ENCODE measurements at places on chromosomes 5 and 9. TPM values are rescaled to one million over a fixed set of nuclear protein-coding genes. Genes with fewer than 3 reads are reported as not detected.
A peak's percentile ranks its signal among the peaks of the same experiment; 100 is the strongest.

DNA sequence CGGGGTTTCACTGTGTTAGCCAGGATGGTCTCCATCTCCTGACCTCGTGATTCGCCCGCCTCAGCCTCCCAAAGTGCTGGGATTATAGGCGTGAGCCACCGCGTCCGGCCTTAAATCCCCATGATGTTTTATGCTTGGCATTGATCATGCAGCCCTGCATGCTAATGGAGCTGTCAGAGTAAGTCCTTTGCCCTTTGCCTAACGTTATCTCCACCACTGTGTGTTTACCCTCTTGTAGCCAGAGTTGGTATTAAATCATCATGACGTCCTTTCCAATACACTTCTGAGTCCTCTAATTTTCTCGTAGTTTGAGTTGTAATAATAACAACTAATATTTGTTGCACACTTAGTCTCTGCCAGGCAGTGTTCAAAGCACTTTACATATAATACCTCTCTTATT lies 57.2 kb upstream of the ZFAND5 start:
- DNase-seq = no peak

The ECM2 gene
- polyA plus RNA-seq = 14.1 TPM

- DNase-seq = no peak
Measured at GRCh38 chr5:139022528-139022927, 147.4 kb upstream of the LRRTM2 start.

DNA sequence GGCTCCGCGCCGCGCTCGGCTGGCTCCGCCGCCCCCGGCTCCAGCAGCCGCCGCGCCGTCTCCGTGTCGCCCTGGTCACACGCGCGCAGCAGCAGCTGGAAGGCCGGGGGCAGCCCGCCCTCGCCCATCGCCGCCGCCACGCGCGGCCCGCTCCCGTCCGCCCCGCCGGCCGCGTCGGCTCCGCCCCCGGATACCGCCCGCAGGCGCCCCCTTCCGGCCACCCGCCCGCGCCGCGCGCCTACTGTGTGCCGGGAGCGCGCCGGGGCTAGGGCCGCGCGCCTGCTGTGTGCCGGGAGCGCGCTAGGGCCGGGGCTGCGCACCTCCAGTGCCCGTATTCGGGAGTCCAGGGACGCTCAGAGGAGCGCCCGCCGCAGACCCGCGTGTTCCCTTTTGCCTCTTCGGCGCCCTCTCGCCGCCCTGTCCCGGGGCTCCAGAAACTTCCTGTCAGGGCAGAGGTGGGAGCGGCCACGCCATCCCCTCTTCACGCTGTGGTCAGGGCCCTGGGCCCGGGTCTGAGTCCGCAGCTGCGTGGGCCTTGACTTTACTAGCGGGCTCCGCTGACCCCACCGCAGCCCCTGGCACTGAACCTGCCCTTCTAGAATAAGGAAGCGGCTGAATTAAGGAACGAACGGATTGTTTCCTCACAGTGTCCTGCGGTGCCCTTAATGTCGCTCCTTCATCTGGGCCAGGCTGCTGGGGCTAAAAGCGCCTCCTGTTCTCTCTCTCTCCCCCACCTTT lies at the start of gene ANKS6:
ANKS6 (minus strand) TSS at position 192 of the 738 bp plus-strand sequence; CDS start at position 128, 64 bp downstream.
- DNase-seq = peak; percentile 48

DNA sequence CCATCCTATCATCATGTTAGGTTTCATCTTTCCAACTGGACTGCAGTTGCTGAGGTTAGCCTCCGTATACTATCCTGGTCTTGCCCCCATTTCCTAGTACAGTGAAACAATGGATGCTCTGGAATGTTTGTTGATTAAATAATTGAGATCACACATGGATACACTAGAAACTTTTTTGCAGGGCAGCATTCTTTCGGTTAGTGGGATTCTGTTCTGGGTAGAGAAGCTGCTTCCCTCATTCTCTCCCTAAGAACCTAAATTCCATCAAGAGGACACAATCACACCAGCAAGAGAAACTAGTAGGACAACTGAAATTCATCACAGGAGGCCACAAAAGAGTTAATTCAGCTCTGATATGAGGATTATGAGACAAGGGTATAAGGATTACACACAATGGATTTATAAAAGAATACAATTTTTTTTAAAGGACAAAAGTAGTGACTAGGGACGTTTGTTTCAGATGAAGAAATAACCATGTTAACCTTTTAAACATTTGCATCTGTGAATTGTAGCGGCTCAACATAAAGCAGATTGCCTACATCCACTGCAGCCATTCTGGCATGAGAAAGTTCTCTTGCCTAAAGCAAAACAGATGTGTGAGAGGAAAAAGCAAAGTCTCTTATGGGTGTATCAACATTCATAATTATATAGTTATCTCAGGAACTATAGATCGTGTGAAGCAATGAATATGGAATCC lies 162.7 kb upstream of the LHFPL2 start:
- no peak for DNase-seq

DNA sequence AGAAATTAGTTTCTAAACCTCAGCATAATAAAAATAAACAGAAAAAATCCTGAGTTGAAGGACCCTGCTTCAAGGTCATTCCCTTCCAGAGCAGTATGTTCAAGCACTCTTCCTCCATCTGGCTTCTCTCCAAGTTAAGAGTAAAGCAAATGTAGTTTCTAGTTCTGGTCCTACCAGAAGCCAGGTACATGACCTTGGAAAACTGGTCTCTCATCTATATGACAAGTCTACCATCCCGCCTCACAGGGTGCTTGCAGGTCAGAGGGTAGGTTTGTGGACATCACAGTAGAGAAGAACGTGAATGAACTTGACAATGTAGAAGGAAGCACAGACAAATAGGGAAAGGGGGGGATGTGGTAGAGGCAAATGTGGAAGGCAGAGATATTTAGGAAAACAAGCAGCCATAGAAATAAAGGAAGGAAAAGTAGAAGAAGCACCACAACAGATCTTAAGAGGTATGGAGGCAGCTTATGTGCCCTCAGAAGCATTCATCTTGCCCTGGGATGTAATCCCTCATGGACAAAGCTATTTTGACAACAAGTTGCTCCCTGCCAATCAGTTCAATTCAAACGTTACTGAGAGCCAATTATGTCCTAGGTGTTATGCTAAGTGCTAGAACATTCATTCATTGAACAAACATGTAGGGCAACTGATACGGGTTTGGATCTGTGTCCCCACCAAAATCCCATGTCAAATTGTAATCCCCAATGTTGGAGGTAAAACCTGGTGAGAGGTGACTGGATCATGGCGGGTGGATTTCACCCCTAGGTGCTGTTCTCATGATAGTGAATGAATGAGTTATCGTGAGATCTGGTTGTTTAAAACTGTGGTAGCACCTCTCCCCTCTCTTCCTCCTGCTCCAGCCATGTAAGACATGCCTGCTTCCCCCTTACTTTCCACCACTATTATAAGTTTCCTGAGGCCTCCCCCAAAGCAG lies 23.7 kb upstream of the CTNNAL1 start:
- no peak for DNase-seq

DNA sequence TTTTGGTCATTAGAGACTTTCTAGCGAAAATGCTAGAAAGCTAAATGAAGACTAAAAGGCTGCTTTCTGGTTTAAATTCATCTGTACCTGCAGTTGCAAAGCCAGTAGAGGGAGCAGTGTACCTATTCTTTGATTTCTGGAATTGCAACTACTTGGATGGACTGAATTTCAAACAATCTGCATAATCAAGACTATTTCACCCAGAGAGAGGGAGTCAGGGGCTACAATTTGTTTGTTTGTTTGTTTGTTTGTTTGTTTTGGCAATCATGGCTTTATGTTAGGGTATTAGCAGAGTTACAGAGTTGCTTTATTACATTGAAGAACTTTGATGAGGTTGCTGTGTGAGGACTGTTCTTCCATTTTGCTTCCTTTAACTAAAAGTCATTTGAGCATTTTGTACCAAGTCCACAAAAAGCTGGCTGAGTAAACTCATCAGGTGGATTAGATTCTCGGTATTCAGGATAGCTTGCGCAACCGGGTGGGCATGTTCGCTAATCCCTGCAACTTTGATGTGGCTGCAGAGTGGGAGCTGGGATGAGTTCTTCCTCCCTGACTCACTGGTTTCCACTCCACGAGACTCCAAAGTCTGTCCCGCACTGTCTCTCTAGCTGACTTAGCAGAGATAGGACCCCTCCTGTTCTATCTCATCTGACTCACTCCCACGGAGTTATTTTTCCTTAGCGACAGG lies 80.0 kb upstream of the TUT7 start:
- DNase-seq = peak; percentile 31

The DMRT3 gene
- polyA plus RNA-seq = 3.2 TPM

- DNase-seq = no peak
Measured at GRCh38 chr5:34550964-34551363, 105.2 kb upstream of the RAI14 start.

DNA sequence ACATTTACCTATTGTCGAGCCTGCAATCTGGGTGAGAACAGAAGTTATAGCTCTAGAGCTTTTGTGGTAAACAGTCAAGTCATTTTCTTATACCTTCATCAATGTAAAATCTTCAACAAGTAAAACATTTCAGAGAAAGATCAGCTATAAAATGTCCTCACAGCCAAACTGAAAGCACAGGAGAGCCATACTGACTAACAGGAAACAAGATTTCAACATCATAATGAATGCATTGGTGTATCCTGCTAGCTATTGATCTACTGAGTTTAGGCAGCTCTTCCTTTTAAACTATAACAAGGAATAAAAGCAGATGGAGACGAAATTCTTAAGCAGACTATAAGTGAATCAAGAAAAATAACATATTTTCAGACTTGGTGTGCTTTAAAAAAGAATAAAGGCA lies 1522.9 kb upstream of the WWC1 start:
- DNase-seq = no peak

The DNAI1 gene
- 2.1 TPM for polyA plus RNA-seq

The PRSS3 gene
- 2.2 TPM for polyA plus RNA-seq

- DNase-seq = no peak
Measured at GRCh38 chr5:175885813-175886212, 14.4 kb downstream of the CPLX2 start.

The KIF4B gene
- 0.30 TPM for polyA plus RNA-seq

DNA sequence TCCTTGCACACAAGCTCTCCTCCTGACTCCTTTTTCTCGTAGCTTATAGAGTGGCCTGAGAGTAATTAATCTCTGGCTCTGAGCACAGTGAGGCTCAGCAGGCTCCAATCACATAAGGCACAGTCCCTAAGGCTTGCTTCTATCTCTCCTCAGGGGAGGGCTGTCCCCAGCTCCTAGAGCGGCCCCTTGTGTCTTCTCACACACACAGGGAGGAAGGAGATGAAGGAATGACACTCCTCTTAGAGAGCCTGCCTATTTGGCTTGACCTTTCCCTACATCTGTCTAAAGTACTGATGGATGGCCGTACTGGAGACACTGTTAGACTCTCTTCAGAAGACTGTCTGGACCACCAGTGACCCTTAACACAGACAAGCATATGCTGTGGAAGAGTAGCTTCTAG lies 12.9 kb downstream of the TAS2R1 start:
- peak; percentile 21 for DNase-seq

The DCTN3 gene
- polyA plus RNA-seq = 108 TPM

- DNase-seq = no peak
Measured at GRCh38 chr9:2526071-2526828, 95.3 kb upstream of the VLDLR start.

DNA sequence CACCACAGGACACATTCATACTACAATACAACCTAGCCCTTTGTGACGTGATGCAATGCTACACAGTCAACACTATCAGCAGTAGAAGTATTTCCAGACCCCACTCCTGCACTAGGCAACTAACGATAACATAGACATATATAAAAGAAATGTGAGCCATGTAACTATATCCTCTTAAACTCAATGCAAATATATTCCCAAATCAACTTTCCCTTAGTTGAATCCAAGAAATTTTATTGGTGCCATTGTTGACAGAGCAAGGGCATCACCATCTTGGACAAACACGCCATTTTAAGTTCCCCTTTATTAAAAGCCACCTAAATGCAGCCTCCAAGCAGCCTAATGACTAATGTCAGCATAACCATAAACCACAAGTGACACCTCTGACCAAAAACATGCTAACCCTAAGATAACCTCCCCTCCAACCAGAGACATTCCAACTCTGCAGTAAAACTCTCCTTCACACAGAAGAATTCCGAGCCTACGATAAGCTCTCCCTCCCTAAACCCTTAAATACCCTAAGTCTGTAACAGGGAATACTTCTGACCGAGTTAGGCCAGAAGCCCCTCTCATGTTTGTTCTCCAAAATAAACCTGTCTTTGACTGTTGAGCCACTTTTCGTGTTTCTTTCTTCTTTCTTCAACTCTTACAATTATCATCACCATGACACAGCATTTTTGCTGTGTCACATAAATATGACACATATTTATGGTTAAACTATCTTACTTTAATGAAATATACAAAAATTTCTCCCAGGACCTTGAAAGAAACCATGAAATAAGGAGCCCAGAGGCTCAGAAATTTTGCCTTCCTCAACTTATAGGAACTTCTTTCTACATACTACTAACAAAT lies 1497.8 kb downstream of the EFNA5 start:
- DNase-seq = no peak

- DNase-seq = no peak
Measured at GRCh38 chr9:23557689-23558088, 268.4 kb downstream of the ELAVL2 start.

DNA sequence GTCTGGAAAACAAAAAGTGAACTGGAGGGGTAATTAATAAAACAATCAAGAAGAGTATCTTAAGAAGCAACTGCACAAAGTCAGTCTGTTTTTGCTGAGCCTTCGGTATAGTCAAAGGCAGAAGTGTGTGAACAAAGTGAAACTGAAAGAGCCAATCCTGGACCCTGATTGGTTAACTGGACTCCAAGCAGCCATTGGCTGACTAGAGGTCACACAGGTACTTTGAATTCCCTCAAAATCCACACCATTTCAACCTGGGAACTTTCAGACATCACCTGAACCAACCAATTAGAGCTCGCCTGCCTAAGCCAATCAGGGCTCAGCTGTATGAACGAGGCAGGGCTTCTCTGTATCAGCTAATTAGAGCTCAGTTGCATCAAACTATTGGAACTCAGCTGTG lies 286.7 kb downstream of the TLE4 start:
- no peak for DNase-seq

DNA sequence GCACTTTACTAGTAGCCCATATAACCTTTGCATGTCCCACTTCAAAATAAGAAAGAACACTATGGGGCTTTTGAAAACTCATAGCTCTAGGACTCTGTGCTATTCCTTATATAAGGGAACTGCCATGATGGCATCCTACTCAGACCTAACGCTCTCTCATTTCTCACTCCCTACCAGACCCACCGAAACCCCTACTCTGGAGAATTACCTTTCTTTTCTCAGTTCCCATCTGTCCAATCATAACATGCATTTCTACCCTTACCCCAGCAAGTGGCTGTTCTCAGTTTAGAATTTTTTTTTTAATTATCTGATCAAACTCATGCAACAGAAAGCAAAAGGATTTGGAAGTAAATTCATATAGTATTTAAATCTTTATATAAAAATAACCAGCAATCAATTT lies 27.3 kb downstream of the CARNMT1 start:
- DNase-seq = no peak

The HTR4 gene
- 0.07 TPM for polyA plus RNA-seq

DNA sequence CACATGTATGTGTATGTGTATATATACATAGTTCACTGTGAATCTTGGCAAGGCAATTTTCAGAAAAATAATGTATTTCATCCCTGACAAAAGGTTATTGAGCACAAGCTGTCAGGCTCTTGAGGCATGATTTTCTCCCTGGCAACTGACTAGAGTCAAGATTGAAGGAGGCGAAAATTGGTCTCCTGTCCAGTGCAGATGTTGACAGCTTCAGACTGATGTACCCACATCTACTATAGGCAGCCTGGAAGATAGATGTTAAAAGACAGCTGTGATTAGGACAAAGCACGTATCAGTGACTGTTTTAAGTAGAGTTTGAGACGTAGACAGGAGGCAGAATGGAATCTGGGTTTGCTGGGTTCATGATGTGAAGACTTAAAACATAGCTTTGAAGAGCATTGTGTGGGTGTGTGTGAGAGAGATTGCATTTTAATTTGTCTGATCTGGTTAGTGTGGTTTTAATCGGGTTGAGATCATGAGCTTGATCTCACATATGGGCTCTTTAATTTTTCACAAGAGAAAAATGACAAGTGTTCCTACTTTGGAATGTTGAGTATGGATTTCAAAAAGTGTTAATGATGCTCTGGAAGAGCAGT lies 39.1 kb downstream of the CTNNA1 start:
- DNase-seq = no peak
